RPMI7951 (cell line): ENCODE measurements at places on chromosomes 13 and 19. TPM values are rescaled to one million over a fixed set of nuclear protein-coding genes. Genes with fewer than 3 reads are reported as not detected.

DNA sequence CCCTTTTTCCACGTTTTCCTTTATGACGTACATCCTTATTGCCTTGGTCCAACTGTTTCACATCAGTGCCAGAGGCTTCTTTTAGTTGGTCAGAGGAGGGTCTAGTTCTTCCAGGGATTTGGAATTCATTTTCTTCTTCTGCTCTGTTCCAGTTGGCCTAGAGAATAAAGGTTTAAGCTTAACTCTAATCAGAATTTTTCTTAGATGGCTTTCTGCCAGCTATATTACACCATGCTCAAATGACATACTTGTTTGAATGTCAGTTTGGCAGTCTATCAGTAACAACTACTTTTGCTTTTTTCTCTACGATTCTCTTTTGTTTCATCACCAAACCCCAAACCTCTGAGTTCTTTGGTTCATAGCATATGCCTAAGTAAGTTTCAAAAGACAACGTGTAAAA, 16.8 kb downstream of the SPART start:
- no peak for DNase-seq

GRCh38 chr19:38401148-38401547, 1.7 kb upstream of the FAM98C start:
- DNase-seq: peak; percentile 56

Gene APLP1
- 15.3 and 18.9 TPM in 2 replicates for total RNA-seq

GRCh38 chr19:15354566-15355296, 22.4 kb upstream of the BRD4 start:
- no peak for DNase-seq

GRCh38 chr19:19214892-19215291, 3.1 kb downstream of the NCAN start:
- peak; percentile 47 for DNase-seq

Gene TMEM59L
- not detected in 2 replicates for total RNA-seq

GRCh38 chr13:95352486-95352885, 51.2 kb upstream of the ABCC4 start:
- DNase-seq: no peak

DNA sequence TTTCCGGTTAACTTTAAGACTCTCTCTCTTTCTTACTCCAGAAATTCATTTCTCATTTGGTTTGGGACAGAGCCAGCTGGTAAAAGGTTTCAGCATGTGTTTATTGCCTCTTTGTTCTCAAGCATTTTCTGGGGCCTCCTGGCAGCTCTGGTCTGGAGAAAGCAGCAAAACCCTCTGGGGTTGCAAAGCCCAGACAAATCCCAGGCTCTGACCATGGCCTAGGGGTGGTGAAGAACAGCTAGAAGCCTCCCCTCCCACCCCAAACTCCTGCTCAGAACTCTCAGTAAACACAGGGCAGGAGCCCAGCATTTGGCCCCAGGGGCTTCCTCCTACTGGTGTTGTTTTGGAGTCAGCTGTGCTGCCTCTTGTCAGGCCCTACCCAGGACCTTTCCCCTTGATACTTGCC, 124.2 kb upstream of the SERP2 start:
- peak; percentile 88 for DNase-seq

Gene IGSF23
- not detected in 2 replicates for total RNA-seq

- DNase-seq: peak; percentile 47
These were observed 498.1 kb downstream of the KLF5 start for GRCh38 chr13:73556902-73557301.

DNA sequence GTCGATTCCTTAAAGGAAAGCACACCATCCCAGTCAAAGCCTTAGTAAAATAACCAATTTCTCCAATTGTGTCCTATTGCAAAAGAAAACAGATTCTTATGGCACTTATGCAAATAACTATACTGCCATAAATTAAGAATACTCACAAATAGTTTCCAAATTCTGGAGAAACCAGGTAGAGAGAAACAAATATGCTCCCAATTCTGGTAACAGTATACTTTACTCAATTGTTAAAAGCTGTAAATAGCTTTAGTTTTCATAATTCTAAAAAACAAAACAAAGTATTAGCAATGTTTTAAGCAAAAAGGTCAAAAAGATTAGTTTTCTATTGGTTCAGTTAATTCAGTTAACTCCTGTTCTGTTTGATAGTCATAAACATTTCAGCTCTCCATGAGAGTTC, 18.2 kb upstream of the UBAC2 start:
- no peak for DNase-seq

DNA sequence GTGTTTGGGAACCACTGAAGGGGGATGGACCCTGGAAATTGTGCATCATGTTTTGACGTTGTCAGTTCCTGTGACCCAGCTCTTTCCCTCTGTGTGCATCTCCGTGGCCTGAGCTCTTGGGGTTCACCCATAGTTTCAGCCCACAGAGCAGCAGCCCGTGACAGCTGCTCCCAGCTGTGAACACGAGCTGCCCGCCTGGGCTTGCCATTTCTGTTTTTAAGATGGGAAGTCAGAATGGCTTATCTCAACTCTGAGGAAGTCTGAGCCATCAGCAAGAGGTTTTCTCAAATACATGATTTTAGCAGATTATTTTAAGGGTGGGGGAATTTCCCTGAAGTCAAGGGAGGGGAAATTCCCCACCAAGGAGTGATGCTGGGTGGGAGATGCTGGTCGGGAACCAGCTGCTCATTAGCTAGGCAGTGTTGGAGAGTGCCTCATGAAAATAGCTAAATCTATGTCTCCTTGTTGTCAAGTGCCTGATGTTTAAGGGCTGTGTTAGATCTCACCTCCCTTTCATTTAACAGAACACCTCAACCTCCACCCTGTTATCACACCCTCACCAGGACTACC, 34.8 kb upstream of the C1QTNF9 start:
- no peak for DNase-seq

Gene KASH5
- total RNA-seq: not detected in 2 replicates

DNA sequence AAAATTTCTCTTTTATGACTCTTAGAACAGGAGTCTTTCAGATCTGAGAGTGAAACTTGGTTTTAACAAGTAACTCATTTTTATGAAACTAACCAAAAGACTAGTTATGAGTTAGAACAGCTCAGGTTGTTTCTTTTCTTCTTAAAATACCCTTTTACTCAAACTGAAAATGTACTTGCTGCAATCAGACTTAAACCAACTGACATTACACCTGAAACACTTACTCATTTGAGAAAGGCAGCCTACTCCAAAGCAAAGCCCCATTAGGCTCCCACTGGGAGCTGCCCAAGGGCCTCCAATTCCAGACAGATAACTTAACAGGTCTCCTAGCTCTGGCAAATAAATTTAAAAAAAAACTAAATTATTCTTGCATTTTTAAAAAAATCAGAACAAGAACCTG, 3.6 kb downstream of the FOXO1 start:
- no peak for DNase-seq

DNA sequence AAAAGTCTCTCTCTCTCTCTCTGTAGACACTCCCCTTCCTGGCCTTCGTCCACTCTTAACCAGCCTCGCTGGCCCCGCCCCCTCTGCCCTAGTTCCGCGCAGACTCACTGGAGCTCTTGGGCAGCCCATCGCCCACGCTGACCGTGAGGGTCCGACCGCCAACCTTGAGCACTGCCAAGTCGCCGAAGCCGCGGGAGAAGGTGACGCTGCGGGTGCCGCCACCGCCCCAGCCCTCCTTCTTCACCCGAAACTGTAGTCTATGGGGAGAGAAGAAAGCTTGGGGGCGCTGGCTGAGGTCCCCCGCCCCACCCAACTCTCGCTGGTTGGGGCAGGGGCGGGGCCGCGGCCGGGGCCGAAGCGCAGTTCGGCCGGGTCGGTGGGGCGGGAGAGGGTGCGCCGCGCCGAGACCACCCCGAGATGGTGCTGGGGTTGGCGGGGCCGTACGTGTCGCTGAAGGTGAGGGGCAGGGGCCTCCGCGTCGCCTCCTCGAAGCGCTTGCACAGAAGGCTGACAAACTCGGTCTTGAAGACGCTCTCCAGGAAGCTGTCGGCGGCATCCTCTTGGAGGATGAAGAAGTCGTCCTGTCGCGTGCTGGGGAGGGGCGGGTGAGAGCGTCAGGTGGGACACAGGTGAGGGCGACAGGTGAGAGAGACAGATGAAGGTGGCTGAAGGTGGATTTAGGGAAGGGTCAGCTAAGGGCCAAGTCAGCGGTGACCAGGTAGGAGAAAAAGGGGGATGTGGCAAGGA, 12.6 kb upstream of the ZNF414 start:
- DNase-seq: peak; percentile 88

DNA sequence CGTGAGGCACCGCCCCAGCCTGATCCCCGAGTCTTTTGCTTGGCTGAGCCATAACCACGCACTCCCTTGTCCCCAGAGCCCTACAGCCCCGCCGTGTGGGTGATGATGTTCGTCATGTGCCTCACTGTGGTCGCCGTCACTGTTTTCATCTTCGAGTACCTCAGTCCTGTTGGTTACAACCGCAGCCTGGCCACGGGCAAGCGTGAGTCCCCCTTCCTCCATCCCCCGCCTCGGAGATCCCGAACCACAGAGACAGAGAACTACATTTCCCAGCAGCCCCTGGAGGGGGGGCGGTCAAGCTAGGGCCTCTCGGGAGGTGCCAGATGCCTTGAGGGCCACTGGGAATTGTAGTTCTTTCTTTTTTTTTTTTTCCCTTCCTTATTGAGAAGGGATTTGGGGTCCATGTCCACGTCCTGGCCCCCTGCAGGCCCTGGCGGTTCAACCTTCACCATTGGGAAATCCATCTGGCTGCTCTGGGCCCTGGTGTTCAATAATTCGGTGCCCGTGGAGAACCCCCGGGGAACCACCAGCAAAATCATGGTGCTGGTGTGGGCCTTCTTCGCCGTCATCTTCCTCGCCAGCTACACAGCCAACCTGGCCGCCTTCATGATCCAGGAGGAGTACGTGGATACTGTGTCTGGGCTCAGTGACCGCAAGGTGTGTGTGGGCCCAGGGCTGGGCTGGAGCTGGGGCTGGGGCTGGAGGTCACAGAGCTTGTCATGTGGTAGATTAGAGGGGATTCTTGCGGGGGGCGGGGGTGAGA, 25.9 kb downstream of the GRIN2D start:
- DNase-seq: peak; percentile 92

GRCh38 chr13:23386533-23386932, 47.0 kb downstream of the SACS start:
- DNase-seq: no peak

Gene DLEU7
- total RNA-seq: 0.12 TPM in 1 of 2 replicates, not detected in the other

Gene JUND
- 22.0 and 60.8 TPM in 2 replicates for total RNA-seq

Gene ZFP28
- 5.9 and 9.4 TPM in 2 replicates for total RNA-seq

DNA sequence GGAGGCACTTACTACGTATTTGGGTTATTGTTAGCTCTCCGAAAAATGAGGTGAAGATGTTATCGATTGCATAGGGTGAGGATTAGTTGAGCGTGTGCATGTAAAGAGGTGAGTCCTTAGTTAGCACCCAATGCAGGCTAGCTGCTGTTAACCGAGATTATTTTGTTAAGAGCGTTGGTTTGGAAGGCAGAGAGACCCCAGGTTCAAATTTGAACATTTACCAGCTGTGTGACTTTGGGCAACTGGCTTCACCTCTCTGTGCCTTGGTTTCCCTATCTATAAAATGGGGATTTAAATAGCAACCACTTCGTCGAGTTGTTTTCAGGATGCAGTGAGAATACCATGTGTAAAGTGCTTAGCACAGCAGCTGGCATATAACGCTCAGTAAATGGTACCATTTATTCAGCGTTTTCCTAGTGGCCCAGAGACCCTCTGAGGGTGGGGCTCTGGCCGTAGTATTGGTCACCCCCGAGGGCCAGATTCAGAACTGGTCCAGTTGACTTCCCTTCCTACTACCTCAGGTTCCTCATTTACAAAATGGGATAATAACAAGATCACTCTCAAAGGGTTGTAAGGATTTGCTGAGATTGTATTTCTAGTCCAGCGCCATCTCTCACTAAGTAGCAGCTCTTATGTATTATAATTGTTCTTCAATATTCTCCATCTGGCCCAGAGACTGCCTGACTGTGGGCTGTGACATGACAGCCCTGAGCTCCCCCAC, 887 bp downstream of the SIPA1L3 start:
- DNase-seq: no peak

Gene S1PR2
- 4.7 and 4.9 TPM in 2 replicates for total RNA-seq

Gene WASF3
- total RNA-seq: 5.2 and 6.1 TPM in 2 replicates

Gene KLK10
- total RNA-seq: not detected in 2 replicates
